Fibroblast of upper back skin (primary cell): ENCODE measurements at places on chromosomes 12 and 14.

GRCh38 chr12:46477541-46477940, 105.0 kb upstream of the SLC38A2 start:
- no peak for DNase-seq

- peak; percentile 53 for DNase-seq
Observed at GRCh38 chr12:14256121-14256520, 109.4 kb upstream of the ATF7IP start.

DNA sequence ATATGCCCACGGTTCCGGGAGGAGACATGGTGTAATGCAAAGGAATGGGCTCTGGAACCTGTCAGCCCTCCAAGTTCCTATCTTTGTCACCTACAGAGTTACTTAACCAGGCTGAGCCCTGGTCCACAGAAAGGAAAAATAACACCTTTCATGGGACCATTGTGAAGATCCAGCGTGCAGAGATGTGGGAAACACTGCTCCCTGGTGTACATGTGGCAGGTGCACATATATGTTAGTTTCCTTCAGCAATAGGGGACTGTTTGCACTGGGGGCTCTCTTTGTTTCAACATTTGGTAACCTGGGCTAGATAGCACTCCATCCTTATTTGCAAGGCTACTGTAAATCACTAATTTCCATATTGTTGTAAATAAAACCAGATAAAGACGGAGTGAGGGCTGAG, 72.3 kb downstream of the ANO2 start:
- peak; percentile 50 for DNase-seq

GRCh38 chr12:112381883-112382796, at the start of gene HECTD4:
Gene HECTD4 (minus strand): TSS chr12:112382431. CDS start chr12:112382128, 303 bp downstream.
- peak; percentile 83 for DNase-seq

DNA sequence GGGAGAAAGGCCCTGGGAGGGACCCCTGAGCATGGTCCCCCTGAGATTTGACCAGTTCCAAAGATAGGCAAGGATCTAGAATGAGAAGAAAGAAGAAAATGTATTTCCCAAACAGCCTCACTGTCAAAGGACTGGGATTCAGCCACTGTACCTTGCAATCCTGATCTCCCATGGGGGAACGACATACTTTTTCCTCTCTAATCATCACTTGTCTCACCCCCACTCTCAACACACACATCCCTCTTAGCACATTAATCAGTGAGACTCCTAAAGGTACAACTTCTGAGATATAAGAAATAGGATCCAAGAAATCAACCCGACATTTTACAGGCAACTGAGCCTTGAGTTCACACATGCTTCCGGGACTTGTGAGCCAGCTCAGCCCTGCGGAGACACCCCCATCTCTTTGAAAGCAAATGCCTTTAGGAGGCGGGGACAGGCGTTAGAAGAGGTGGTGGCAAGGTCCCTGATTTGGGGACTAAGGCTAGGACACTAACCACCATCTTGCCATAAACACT, 1.4 kb downstream of the MAP3K9 start:
- DNase-seq = no peak

DNA sequence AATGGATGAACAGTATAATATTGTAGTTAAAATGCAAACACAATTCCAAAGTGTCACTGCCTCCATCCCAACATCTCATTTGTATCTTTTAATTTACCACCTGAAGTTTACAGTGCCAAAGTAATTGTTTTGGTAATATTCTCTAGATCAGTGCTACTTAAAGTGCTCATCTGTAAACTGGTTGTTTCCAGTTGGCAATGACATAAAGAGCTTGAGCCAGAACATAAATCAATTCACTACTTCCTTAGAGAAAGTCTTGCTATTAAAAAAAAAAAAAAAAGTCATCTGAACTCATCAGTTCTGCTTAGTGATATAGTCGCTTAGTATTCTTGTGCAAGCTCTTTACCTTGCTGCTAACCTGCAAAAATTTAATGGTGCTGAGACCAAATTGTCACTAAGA, 16.4 kb downstream of the PLCZ1 start:
- no peak for DNase-seq

DNA sequence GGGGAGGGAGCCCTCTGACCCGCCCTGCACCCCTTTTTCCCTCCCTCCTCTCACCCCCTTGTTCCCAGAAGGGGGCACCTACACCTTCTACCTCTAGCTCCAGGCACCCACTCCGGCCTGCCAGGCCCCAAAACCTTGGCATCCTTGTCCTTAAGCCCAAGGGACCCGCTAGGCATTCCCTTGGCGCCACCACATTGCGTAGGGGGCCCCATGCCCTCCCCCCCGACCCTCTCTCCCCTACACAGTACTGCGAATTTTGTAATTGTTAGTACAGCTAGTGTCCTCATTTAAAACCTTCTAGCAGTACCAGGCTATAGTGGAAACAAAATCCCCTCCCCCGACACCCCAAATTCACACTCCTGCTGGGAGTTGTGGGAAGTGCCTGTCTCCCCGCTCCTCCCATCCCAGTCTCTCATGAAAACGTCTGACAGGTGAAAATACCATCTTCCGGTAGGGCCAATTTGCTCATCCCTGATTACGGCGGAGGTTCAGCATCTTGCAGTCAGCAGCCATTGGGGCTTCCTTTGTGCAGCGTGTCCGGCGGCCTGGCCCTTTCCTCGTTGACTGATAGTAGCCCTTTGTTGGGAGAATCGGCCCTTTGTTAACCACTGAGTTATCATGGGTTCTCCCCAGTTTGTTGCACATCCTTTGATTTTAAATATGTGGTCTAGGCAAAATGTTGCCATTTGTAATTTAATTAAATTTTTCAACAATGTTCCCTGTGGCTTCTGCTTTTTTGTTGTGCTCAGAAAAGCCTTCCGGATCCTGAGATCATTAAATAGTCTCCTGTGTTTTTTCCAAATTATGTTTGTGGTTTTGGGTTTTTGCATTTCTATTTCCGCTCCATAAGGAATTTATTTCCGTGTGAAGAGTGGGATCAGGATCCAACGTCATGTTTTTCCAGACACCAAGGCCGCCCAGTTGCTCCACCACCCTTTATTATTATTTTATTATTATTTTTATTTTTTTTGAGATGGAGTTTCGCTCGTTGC, 7.9 kb upstream of the CEP170B start:
- DNase-seq = no peak

DNA sequence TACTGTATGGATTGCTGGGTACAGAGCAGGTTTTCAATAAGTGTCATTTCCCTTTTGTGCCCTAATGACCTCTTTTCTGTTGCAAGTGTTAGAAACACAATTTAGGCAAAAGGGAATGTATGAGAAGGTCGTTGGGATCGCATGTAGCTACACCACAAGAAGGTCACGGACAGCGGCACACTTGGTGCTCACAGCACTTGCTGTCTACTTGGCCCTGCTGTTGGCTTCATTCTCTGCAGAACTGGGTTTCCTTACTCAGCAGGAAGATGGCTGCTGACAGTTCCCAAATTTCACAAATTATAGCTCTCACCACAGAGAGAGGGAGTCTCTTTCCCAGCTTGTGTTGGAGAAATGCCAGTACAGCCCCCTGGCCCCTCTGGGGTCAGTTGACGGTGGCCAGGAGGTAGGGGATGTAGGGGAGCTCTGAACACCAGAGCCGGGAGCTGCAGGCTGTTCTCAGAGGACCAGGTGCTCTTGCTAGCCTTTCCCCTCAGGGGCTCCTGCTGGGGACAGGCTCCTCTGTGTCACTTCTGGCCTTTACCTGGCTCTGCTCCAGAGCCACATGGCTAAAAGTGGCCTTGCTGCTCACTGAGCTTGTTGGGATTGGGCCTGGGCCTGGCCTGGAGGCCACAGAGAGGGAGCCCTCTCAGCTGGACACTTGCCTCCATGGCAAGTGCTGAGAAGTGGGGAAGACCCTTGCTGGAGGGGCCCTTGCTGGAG, 50.9 kb upstream of the BCL7A start:
- DNase-seq = no peak

- DNase-seq = peak; percentile 17
Observed at GRCh38 chr14:102363182-102363943, 622 bp downstream of the TECPR2 start.

- peak; percentile 76 for DNase-seq
Observed at GRCh38 chr12:13171921-13172859, 24.3 kb upstream of the EMP1 start.

DNA sequence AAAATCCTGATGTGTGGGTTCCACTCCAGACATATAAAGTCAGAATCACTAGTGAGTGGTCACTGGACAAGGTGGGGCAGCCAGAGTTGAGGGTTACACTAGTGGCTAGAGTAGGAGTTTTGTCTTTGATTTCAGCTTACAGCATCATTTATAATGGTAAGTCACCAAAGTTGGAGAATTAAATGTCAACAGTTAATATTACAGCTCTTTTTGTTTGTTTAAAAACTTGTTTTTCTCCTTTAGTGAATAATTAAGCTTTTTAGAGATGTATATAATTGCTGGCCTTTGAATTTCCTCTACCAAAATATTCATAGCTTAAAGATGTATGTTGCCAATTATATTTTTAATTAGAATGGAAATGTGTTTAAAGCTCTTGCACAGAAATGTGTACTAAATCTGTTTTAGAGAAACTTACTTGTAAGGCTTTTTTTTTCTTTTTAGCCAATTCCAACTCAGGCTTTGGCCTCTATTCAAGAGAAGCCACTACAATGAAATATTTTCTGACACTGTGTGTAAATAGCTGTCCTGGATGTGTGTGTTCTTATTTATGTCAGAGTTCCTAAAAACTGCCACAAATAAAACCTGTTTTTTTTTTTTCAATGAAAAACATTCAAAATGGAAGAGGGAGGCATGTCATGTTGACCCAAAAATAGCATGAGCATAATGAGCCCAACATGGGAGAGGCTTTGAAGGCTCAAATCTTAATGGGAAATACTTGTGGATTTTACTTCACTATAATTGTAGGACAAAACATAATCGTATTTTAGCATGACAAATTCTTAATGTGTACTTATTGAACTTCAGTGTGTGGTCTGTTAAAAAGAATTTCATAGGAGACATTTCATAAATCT, 92.2 kb downstream of the TBC1D30 start:
- no peak for DNase-seq

GRCh38 chr14:44508834-44509233, 1.8 kb upstream of the FSCB start:
- no peak for DNase-seq

- DNase-seq = no peak
Observed at GRCh38 chr12:97223419-97223818, 239.2 kb upstream of the RMST start.

DNA sequence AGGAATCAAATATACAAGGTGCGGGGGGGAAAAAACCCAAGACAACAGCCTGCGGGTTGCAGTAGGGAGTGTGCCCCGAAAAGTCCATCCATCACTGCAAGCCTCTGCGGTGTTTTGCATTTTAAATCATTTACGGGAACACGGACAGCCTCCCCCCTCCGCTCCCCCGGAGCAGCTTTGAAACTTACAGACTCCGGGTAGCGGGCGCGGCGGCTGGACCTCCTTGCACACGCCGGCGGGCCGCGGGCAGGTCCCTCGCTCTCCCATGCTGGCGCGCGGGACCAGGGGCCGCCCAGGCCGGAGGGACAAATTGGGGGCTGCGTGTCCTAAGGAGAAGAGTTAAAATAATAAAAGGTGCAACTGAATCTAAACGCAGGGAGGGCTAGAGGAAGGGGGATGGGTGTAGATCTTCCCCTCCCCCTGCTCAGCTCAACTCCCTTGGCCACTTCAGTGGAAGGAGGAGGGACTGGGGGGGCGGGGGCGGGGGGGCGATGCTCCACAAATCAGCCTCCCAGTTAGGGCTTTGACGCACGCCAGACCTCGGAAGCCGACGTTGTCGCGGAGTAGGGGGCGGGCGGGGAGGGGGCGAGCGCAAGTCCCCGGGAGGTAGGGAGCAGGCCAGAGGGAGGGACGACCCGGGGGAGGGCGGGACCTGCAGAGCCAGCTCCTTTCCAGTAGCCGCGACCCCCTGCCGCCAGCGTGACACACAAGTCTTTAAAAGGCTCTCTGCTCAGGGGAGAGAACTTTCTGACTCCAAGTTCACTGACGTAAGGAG, at the start of gene KCNJ8:
KCNJ8 (minus strand) TSS at position 349 of the 775 bp plus-strand sequence. CDS start 1,090 bp downstream, outside the sequence.
- peak; percentile 60 for DNase-seq

DNA sequence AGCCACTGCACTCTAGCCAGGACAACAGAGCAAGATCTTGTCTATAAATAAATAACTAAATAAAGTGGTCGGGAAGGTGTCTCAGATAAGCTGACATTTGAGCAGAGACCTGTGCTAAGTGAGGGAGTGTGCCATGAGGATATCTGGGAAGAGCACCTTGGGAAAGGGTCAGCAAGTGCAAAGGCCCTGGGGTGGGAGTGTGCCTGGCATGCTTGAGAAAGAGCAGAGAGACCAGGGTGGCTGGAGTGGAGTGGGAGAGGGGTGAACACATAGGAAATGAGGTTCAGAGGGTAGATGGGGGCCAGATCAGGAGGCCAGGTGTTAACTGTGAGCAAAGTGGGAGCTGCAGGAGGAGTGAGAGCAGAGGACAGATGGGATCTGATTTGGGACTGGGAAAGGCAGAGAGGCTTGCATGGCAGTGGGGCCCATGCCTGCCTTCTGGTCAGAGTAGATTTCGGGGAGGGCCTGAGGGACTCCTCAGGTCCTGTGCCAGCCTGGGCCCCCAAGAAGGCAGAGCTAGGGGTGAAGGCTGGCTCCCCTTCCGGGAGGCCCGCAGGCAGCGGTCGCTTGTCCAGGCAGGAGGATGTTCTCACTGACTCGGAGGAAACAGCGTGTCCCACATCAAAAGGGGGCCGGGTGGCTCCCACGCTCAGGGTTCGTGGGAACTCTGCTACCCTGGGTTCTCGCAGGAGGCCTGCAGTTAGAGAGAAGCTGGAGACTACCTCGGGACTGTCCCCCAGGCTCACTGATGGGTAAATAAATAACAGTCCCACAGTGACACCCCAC, 32.6 kb downstream of the DTX1 start:
- DNase-seq = no peak

DNA sequence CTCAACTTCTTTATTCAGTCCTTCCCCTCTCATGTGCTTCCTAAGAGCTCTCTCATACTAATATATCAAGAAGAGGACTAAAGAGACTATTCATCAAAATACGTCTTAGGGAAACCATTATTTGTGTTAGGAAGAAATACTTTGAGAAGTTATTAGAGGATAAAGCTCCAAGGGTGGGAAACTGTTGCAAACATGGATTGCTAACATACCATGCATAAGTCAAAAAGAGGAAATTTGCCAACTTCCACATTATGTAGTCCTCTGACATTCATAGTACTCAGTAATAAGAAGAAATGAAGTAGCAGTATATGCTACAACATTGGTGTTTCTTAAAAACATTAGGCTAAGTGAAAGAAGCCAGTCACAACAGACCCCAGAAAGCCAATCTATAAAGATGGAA, 128.8 kb upstream of the CLEC14A start:
- DNase-seq = peak; percentile 52

DNA sequence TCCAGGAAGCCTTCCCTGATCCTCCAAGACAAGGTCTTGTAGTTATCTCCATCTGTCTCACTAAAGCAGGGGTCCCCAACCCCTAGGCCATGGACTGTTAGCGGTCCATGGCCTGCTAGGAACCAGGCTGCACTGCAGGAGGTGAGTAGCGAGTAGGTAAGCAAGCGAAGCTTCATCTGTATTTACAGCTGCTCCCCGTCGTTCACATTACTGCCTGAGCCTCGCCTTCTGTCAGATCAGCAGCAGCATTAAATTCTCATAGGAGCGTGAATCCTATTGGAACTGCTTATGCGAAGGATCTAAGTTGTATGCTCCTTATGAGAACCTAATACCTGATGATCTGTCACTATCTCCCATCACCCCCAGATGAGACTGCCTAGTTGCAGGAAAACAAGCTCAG, 12.4 kb upstream of the NFYB start:
- DNase-seq = no peak
